ENCODE measurements at places on chromosomes 4 and X.

- DNase-seq, result no peak
Observed at GRCh38 chr4:40749717-40750460, at the start of gene NSUN7. TSS of gene NSUN7 (plus strand) at chr4:40749955. CDS start at chr4:40750694, 739 bp downstream.

GRCh38 chrX:155871934-155872333 is 9.2 kb upstream of the VAMP7 start:
- no peak for DNase-seq

DNA sequence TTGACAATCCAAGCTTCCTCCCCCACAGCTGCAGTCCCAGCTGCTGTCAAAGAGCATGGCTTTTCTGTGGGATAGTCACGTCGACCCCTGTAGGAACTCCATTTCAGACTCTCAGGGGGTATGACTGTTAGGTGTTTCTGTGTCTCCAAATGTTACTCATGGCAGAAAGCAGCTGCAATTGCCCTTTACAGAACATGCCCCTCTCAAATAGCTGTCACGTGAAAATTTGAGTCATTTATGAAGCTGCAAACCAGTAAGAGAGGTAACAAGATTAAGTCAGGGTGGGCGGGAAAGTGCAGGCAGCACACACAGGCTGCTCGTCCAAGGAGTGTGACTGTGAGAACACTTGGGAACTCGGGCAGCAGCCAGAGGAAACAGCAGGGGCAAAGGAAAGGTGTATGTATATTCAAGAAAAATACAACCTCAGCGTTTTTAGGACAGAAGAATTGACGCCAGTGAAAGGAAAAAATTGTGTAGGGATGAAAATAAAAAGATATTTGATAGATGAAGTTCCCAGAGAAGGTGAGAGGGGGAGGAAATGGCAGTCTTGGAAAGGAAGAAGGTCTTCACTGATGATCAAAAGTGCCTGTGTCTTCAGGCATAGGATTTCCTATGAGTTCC is 66.5 kb upstream of the TMEM184C start:
- DNase-seq, result no peak

- no peak for DNase-seq
Observed at GRCh38 chrX:107603429-107604159, 24.7 kb upstream of the PRPS1 start.

DNA sequence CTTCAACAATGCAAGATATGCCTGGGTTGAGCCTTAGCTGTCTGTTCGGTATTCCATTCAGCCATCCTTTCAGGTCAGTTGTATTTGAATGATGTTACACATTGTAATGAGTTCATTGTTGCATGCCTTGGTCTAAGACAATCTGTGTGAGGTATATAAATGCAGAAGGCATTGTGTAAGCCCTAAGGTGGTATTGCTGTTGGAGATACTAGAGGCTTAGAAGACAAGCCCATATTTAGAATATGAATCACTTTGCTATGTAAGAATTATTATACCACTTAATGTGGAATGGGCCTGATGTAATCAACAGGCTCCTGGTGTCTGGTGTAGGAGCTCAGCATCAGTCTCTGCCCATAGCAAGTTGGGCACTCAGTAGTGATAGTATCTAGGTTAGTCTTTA is 473.4 kb upstream of the GNPDA2 start:
- no peak for DNase-seq

GRCh38 chr4:85837439-85837733 is 362.4 kb downstream of the ARHGAP24 start:
- no peak for DNase-seq

- DNase-seq, result peak; percentile 17
Observed at GRCh38 chrX:153554519-153555167, 37.2 kb downstream of the ATP2B3 start.

DNA sequence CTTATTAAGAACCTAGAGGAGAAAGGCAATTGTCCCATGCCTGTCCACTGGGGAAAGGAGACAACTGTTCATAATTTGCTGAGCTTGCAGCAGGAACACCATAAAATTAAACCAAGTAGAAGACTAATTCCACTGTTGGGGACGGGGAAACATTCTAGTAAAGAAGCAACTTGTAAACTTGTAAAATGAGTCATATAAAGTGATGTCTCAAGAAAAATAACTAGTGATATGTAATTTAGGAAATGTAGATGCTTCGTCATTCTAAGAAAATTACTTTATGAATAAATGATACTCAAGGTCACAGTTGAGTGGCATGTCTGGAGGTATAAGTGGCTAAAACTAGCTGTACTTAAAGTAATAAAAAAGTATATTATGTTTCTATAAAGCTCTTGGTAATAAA is 121.2 kb upstream of the MID1 start:
- no peak for DNase-seq

- no peak for DNase-seq
Observed at GRCh38 chr4:38957893-38958292, 74.3 kb downstream of the TMEM156 start.

GRCh38 chr4:152308951-152309350 is 226.9 kb downstream of the FBXW7 start:
- no peak for DNase-seq

GRCh38 chrX:49884290-49884862 is 5.1 kb downstream of the USP27X start:
- no peak for DNase-seq

- DNase-seq, result no peak
Observed at GRCh38 chrX:16208601-16209000, 41.3 kb downstream of the MAGEB17 start.

DNA sequence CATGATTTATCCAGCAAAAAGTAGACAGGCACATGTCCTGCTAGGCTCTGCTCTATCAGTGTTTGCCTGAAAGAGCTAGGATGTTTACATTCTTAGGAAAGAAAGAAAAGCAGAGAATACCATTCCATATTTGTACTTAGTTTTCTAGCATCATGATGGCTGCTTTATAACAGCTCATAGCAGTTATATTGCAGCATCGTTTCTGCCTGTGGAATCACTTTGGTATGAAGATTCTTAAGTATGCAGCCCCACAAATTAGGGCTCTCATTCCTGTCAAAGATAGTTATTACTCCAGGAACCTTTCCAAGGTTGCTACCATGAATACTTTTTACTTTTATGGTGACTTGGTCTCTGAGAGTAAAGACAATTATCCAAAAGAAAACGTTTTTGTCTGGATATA is 119.0 kb upstream of the MYOZ2 start:
- DNase-seq, result no peak

GRCh38 chrX:109691277-109691676 is 41.8 kb downstream of the ACSL4 start:
- DNase-seq, result no peak

GRCh38 chrX:108020631-108021030 is 24.2 kb upstream of the VSIG1 start:
- DNase-seq, result no peak

DNA sequence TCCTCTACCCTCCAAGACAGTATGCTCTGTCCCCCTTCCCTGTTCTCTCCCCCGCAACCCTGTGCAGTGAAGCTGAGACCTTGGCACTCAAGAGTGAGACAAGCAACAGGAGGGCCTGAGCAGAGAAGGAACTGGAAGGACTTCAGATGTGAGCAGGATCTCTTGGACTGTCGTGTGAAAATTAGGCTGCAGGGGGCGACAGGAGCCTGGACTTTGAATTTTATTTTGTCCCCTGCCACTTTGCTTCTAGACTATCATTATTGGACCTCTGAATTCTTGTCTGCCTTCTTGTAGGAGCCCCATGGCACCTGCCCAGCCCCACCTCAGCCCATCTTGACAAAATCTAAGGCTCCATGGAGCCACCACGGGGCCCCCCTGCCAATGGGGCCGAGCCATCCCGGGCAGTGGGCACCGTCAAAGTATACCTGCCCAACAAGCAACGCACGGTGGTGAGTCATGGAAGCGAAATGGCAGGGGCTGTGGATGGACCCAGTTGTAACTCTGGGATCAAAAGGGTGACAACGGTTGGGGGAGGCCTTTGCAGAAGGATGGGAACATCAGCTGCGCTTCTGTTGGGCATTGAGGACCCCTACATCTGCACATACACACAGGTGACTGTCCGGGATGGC is 1.7 kb downstream of the ARAF start:
- no peak for DNase-seq

DNA sequence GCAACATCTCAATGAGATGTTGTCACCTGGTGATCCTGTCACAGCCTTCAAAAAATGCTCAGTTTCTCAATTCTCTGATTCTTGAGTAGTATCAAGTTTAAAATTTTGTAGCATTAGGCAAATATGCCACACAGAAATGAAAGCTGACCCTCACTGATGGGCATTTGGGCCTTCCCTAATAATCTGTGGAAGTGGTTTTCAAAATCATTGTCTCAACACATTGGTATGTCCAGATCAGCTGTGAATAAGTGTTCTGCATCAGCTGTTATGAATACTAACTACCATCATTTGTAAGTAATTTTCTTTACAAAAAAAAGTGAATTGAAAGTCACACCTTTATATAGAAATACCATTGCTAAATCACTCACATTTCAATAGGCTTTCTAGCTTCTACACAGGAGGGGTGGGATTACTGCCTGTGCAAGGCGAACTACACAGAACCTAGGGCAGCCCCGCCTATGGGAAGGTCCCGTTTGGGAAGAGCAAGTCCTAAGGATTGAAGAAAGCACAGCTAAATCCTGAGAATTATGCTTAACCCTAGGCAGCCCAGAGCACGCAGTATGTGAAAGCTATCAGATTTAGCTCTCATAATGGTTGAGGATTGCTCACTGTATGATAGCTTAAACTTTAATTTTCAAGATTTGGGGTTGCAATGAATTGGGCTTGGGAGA is 73.4 kb downstream of the GPC3 start:
- DNase-seq, result no peak

DNA sequence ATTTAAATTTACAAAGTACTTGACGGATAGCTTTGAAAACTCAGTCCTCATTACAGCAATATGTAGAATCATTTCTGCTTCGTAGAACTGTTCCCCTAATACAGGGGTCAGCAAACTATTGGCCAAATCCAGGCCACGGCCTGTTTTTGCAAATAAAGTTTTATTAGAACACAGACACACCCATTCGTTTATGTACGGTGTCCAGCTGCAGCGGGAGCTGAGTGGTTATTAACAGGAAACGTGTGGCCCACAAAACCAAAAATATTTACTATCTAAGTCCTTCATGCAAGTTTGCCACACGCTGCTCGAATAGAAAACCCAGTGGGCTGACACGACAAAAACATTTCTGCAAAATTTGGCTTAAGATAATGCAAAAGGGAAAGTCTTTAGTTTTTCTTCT is 146.5 kb downstream of the AFAP1 start:
- DNase-seq, result no peak

DNA sequence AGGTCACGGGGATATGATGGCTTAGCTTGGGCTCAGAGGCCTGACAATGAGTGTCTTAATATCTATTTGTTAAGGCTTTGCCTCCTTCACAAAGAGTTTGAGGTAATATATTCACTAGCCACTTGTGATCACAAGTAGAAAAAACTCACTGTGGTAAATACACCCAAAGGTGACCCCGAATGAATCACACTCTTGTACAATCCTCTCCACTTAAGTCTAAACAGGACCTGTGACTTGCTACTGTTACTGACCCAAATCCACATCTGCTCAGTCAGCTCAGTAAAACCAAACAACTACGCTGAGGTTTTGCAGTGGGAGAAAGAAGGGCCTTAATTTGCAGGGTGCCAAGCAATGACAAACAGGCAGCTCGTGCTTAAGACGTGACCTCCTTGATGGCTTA is 223.8 kb upstream of the MAGEC2 start:
- DNase-seq, result no peak

DNA sequence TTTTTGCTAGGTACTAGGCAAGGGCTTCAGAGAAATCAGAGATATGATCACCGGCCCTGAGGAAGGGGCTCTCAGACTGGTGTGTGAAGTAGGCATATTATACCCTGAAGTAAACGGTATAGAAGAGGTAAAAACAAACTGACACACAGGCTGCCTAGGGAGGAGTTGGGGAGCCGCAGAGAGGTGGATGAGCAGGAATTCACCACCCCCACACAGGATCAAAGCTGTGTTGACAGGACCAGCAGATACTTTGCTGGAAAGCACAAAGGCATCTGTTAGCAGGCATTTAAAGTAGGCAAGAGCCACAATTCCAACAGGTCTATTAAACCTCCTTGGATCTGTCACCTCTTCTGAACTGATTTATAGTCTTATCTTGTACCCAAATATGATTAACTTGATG is 71.8 kb upstream of the GPR34 start:
- DNase-seq, result no peak

DNA sequence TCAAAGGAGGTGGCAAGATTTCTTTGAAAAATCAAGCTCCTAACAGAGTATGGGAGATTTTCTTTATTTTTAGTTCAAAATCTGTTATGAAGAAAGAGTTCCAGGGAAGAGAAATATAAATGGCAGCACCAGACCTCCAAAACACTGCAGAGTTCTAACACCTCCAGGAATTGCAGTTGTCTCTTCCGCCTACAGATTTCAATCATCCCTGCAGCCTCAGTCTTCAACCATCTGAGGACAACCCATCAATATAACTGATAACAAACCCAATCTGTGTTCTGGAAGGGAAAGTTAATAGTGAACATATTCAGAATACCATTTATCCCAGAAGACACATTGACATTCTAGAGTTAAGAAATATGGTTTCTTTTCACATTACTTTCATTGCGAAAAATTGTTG is 296.1 kb downstream of the ARAP2 start:
- no peak for DNase-seq

GRCh38 chr4:57494821-57495220 is 384.6 kb upstream of the IGFBP7 start:
- no peak for DNase-seq

GRCh38 chrX:57417827-57418226 is 131.3 kb downstream of the FAAH2 start:
- DNase-seq, result no peak

- no peak for DNase-seq
Observed at GRCh38 chr4:100780126-100780525, 262.3 kb upstream of the EMCN start.

- DNase-seq, result no peak
Observed at GRCh38 chr4:26356081-26356501, 35.3 kb downstream of the RBPJ start.

DNA sequence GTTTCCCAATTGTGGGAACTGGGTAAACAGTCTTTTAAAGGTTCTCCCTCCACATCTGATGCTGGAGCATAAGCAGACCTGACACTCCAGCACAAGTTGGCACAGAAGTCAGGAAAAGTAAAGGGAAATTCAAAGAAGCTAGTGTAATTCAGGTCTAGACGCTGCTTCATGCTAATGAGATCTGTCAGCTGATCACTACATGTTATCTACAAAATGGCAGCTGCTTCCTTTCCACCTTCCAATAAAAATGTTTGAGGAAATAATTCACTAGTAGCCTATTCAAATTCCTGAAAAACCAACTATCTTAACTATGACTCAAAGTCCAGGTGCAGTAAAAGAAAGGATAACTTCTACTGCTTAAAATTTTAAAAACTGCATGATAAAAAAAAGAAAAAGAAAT is 29.3 kb downstream of the DCAF8L2 start:
- no peak for DNase-seq

DNA sequence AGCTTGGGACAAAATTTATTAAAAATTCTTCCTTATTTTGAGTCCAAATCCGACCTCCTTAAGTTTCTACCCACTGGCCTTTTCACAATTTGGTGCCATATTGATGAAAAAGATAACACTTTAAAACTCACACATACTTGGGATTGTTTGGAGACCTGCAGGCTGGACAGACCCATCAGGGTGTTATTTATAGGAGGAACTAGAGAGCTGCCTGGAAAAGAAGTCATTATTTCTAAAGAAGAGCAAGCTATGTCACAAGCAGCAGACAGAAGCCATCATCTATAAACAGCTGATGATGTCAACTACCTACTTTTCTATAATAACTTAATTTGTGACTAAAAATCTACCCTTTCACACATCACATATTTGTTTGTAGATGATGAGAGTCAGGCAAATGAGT is 56.2 kb downstream of the COX18 start:
- no peak for DNase-seq

- DNase-seq, result no peak
Observed at GRCh38 chr4:13599159-13599558, 28.4 kb downstream of the BOD1L1 start.

Measured in stimulated activated CD4-positive, alpha-beta T cell treated with anti-CD3 and anti-CD28 coated beads, Interleukin-15, amount 100 ng/mL, for 1 hour (primary cell).